ENCODE measurements at places on chromosomes 2 and 18. TPM values are rescaled to one million over a fixed set of nuclear protein-coding genes. Genes with fewer than 3 reads are reported as not detected.
A peak's percentile ranks its signal among the peaks of the same experiment; 100 is the strongest.

GREB1L gene
- 12.7 TPM for total RNA-seq

DSG1 gene
- total RNA-seq, result not detected

CCNT2 gene
- 49.6 TPM for total RNA-seq

PLGLB1 gene
- total RNA-seq, result 2.0 TPM

DNA sequence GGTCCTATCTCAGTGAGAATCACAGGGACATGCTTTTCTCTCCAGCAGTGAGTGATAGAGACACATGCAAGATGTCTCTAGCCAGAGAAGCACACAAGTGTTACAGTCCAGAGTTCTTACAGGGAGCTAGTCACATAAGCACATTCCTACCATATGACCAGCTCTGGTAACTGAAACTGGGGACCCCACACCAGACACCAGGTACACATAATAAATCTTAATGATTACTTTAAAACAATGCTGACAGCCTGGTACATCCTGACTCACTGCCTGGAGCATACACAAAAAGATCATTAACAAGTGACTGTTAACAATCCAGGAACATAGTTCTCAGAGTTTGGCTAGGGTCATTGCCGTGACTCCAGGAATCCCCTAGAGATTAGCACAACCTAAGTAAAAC lies 53.6 kb downstream of the GALNT1 start:
- no peak for DNase-seq
- no peak overlapping the region for H3K27ac ChIP-seq
- H3K4me3 ChIP-seq, result no peak overlapping the region
- no peaks in the 10 kb centered on the region for H3K27me3 ChIP-seq
- H3K4me1 ChIP-seq, result no peaks in the 10 kb centered on the region
- no peaks in the 10 kb centered on the region for H3K36me3 ChIP-seq

GRCh38 chr2:37742286-37742685 lies 70.8 kb upstream of the CDC42EP3 start:
- H3K27me3 ChIP-seq, result no peaks in the 10 kb centered on the region
- peak overlapping the region; percentile 82 for H3K27ac ChIP-seq
- no peaks in the 10 kb centered on the region for H3K36me3 ChIP-seq
- peaks cover 52% of the 10 kb centered on the region for H3K4me1 ChIP-seq
- no peak overlapping the region for H3K4me3 ChIP-seq

DNA sequence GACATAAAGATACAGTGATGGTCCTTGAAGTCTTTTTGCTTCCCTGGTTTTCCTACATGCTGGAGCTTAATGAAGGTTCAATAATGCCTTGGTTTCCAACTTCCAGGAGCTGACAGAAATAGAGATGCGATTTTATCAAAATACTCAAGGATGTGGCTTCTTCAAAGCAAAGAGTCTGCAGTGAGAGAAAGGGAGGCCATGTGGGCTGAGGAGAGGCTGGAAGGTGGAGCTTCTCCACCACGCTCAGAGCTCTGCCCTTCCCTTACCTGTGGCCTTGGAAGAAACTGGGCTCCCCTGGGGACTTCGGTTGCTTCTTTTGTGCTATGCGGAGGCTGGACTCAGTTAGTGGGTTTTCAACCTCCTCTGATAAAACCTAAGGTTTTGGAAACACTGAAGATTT lies 175.0 kb upstream of the APCDD1 start:
- H3K4me3 ChIP-seq, result no peak overlapping the region
- H3K27me3 ChIP-seq, result no peaks in the 10 kb centered on the region
- H3K4me1 ChIP-seq, result no peaks in the 10 kb centered on the region
- DNase-seq, result no peak
- no peak overlapping the region for H3K27ac ChIP-seq

DNA sequence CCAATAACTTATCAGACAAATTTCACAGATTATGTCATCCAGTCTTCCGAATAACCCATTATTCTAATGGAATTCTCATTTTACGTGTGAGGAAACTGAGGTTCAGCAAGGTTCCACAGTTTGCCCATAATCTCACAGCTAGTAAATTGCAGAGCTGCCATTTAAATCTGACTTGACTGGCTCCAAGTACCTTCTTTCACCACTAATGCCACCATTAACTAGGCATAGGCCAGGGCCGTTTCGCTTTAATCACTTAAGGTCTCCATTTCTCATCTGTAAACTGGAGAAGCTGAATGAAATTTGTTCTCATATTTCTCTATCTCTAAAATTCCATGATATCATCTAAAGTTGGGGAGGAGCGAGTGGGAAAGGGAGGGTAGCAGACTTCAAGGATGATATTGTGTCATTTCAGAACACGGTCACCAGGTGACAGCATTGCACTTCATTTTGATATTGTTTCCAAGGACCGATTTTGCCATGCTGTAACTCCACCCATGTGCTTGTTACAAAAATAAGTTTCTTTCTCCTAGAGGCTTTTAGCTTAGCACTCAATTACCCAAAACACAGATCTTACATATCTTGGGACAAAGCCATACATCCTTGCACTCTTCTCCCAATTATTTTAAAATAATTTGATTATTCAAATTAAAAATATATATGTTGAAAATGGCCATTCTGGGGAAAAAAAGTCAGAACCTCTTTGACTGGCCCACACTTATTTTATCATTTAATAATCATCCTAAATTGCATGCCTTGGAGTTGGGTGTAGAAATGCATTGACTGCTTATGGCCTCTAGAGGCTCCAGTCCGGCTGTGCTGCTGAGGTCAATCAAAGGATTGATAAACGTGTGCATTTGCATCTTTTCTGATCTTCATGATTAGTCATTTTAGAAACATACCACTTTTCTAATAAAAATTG lies 123.8 kb downstream of the AKAIN1 start:
- H3K27me3 ChIP-seq, result no peaks in the 10 kb centered on the region
- H3K4me3 ChIP-seq, result no peak overlapping the region
- H3K36me3 ChIP-seq, result no peaks in the 10 kb centered on the region
- H3K27ac ChIP-seq, result no peak overlapping the region
- no peaks in the 10 kb centered on the region for H3K4me1 ChIP-seq
- no peak for DNase-seq

DNA sequence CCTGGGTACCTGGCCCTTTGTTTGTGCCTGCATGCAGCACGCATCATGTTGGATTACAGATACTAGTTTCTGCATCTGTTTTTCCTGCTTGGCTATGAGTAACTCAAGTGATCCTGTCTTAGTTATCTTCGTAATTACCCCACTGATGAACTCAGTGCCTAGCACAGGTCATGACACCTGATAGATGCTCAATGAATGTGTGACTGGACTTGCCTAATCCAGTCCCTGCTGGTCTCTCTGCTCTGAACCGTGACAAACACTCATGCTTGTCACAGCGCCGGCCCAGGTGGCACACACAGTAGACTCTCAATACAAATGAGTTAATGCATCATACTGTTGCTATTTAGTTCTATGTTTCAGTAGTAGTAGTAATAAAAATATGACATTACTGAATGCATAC lies 31.2 kb upstream of the NTSR2 start:
- no peak overlapping the region for H3K4me3 ChIP-seq
- no peak overlapping the region for H3K27ac ChIP-seq
